ENCODE measurements at places on chromosomes 1 and 21. TPM values are rescaled to one million over a fixed set of nuclear protein-coding genes. Genes with fewer than 3 reads are reported as not detected.

- no peak for DNase-seq
Measured at GRCh38 chr1:238745069-238745468, 641.3 kb upstream of the CHRM3 start.

DNA sequence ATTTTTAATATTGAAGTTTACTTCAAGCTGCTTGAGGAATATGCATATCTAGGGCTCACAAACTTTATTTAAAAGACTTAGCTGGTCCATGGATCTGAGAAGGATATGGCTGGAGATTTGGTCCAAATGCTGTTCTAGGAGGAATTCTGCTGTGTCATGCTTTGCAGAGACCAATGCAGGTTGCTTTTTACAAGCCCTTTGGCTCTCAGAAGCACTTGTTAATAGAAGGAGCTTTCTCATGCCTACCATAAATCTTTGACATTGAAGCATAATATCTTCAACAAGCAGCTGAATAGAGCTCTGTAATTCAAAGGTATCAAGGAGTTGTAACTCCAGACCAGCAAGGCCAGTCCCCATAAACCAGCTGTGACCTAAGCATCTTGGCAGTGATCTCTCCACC lies 299.1 kb downstream of the HHAT start:
- no peak for DNase-seq

GRCh38 chr1:160552425-160552824 lies 26.9 kb downstream of the CD84 start:
- DNase-seq = no peak

DNA sequence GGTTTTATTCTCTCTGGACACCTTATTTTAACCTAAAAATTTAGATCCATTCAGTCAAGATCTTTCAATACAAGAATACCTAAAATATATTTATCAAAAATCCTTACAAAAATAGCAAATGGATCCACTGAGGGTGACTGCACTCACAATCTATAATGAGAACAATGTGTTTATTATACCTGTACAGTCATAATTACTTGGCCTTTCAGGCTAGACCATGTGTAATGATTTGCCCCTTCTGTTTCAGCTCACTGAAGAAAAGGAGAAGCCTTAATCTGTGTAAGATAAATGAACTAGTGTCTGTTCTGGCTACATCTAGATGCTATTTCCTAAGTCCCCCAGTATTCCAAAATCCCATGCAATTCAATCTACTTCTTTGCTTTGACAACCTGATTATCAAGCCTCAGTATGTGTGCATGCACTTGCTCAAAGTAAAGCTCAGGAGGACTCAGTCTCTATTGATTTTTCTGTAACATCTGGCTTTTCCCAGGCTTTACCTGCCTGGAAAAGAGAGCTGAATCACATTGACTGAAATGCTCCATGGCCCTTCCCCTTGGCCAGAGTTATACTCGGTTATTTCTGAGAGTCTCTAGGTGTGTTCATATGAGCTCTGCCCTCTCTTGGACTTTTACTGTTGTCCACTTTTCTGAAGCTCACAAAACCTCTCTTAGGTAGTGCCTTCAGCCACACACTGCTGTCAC lies 27.6 kb downstream of the CRP start:
- no peak for DNase-seq

- no peak for DNase-seq
Measured at GRCh38 chr1:10168912-10169514, 41.4 kb upstream of the KIF1B start.

DNA sequence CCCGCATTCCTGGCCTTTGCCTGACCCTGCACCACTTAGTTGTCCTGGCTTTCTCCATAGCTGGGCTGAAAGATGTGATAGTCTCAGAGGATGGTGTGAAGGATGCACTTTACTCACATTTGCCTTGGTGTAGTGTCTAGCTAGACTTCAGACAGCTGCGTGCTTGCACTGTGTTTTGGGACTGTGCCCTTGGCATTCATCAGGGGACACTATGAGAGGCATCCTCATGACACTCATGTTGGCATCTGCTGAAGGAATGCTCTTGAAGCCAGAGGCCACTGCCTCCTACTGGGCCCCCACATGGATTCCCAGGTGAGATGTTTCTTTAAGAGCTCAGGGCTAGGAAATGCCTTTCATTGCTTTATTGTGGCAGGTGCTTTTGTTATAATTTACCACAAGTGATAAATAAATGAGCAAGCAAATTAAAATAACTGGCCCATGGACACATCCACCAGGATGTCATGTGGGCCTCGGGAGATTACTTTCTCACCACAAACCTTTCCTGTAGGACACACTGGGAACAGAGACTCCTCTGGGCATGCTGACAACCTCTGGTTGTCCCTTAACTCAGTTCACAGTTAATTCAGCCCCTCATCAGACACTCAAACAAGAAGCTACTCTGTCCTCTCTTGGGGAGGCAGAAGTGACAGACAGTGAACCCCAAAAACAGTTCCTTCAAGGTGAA lies 99.4 kb upstream of the SPATA6 start:
- no peak for DNase-seq

GRCh38 chr1:153358691-153358975 lies 979 bp downstream of the S100A9 start:
- no peak for DNase-seq

DNA sequence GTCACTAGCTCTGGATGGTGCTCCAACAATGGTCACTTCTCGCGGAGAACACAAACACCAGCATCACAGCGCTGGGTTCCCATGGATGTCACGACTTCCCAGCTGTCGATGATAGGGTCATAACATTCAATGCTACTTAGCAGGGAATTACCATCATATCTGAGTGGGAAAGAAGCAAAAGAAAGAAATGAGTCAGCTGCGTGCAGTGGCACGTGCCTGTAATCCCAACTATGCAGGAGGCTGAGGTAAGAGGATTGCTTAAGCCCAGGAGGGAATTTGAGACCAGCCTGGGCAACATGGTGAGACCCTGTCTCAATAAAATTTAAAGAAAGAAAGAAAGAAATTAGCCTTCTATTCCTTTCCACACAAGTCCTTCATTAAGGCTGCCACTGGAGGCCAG lies 3.6 kb upstream of the RABIF start:
- peak; percentile 31 for DNase-seq

DNA sequence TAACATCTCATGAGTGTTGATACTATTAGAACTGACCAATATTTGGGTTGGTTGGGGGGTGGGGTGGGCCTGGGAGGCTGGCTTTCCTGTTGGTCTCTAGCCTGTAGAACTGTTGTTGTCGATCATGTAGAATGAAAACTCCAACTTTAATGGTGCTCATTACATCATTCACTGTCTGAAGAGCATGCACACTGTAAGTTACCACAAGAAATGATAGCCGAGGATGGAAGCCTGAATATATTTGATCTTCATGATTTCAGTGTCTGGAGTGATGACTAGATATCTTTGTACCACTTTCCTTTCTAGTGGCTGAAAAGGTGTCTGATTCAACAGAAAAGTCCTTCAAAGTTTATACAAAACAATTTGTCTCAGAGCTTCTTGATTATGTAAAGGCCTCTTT lies 123.6 kb downstream of the XCL2 start:
- no peak for DNase-seq

Gene LCE1B
- total RNA-seq = 0.42 TPM

Gene RIIAD1
- not detected for total RNA-seq

Gene SERTAD4
- 5.3 TPM for total RNA-seq

All from foreskin keratinocyte (primary cell).